ENCODE measurements at places on chromosomes 4 and X.

DNA sequence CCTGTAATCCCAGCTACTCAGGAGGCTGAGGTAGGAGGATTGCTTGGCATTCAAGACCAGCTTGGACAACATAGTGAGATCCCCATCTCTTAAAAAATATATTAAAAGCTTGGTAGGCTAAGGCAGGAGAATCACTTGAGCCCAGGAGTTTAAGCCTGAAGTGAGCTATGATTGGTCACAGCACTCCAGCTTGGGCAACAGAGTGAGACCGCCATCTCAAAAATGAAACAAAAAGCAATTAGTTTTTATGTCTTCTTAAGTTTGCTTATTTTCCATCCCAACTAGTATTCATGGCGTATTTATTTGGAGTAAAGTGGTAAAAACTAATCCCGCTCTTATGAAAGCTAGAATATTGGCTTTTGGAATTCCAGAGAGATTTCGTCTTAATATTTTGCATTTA, 25.4 kb upstream of the PDE5A start:
- DNase-seq = no peak

DNA sequence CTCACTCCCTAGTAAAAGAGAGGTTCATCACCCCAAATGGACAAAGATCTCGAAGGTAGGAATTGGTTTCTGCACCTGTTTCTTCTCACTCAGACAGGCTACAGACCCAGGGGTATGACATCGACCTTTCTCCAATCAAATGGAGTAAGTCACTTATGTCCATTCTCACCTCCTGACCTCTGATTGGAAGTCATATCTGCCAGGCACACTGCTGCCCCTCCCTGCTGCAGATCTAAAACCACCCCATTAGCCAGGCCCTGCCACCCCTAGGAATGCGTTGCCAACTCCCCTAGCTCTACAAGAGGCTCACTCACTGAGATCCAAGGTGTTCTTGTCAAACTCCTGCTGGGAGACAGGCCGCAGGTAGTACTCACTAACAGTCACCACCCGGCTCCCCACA, 6.8 kb downstream of the GPKOW start:
- DNase-seq = no peak

DNA sequence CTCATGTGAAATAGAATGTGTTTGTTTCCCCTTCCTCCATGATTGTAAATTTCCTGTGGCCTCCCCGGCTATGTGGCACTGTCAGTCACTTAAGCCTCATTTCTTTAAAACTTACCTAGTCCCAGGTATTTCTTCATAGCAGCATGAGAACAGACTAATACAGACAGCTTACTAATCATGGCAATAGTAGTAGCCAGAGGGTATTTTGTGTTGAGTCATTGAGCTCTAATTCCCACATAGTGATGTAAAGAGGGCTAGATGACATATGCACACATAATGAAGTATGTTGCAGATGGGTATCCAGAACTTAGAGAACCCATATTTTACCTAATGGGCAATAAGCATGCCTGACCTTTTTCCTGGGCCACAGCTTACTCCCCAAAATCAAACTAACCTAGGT, 1197.2 kb downstream of the PCDH7 start:
- DNase-seq = no peak

DNA sequence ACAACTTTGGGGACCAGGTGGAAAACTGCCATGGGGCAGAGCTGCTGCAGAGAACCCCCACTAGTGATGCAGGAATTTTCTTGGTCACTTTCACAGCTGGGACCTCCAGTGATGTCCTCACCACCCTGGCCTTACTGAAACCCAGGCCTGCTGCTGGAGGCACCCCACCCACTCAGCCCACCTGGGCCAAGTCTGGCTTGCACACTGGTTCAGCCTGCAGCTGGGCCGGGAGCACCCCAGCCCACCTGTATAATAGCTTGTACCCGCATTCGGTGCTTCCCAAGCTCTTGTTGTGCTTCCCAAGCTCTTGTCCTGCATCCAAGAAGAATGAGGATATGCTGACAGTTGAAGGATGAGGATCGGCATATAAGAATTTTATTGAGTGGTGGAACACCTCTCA, 86.4 kb upstream of the ZMAT1 start:
- DNase-seq = no peak

DNA sequence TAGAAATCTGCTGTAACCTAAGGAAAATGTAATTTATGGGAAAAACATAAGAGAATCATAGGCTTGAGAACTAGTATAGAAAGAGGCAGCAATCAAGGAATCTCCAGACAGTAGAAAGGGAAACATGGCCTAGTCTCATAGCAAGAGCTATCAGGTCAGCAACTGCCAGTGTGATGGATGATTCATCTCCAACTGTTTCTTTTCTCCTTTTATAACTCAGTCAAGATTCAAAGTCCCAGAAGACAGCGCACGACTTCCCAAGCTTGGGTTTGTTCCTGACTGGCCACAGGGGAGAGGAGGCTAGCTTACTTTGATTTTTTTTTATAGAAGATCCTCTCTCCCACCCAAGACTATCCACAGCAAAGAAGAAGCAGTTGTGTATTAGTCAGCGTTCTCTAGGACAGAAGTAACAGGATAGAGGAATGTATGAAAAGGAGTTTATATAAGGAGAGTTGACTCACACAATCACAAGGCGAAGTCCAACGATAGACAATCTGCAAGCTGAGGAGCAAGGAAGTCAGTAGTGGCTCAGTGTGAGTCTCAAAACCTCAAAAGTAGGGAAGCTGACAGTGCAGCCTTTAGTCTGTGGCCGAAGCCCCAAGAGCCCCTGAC, 181.5 kb downstream of the GC start:
- DNase-seq = no peak

DNA sequence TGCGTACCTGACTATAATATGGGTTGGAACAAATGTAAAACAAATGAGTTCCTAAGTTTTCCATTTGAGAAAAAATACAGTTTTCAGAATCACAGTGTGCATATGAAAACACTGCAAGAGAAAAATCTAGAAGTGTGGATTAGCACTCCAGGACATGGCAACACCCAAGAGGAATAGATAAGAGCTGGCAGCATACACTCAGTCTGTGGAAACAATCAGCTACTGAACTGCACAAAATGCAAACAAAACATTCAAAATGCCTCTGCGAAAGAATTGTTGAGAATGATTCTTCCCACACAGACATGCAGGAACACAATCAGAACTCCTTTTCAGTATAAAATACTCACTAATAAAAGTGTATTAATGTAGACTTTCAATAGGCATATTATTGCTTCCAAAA, 39.9 kb downstream of the ATP8A1 start:
- no peak for DNase-seq

DNA sequence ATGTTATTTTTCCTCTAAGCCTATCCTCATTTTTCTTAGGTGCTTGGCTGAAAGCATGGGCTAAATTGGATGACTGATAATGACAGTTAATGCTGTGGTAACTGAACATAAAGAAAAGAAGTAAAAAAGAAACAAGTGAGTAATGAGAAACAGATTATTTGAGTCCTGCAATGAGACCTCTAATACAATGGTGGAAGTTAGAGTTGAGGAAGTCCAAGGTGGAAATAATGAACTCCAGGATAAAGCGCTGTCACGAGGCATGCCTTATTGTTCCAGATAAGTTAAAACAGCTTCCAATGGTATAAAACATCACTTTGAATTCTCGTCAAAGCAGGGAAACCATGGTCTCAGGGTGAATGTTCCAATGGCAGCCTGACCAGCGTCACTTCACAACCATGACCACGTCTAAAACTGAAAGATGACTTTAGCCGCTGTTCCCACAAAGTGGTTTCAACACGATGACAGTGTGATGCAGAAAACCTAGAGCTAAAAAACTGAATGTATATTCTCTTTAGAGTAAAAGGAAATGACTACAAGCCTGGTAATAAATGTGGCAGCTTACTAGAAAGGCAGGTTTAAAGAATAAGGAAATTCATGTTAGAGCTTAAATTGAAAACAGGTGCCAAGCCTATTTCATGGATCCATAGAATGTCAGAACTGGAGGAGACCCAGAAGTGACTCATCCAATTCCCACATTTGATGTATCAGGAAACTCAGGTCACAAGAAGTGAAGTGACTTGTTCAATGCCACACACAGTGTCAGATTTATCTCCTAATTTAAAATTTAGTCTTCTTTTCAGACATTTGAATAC, 202.6 kb upstream of the GYPA start:
- no peak for DNase-seq

- no peak for DNase-seq
Observed at GRCh38 chr4:31111790-31112189, 391.6 kb downstream of the PCDH7 start.

DNA sequence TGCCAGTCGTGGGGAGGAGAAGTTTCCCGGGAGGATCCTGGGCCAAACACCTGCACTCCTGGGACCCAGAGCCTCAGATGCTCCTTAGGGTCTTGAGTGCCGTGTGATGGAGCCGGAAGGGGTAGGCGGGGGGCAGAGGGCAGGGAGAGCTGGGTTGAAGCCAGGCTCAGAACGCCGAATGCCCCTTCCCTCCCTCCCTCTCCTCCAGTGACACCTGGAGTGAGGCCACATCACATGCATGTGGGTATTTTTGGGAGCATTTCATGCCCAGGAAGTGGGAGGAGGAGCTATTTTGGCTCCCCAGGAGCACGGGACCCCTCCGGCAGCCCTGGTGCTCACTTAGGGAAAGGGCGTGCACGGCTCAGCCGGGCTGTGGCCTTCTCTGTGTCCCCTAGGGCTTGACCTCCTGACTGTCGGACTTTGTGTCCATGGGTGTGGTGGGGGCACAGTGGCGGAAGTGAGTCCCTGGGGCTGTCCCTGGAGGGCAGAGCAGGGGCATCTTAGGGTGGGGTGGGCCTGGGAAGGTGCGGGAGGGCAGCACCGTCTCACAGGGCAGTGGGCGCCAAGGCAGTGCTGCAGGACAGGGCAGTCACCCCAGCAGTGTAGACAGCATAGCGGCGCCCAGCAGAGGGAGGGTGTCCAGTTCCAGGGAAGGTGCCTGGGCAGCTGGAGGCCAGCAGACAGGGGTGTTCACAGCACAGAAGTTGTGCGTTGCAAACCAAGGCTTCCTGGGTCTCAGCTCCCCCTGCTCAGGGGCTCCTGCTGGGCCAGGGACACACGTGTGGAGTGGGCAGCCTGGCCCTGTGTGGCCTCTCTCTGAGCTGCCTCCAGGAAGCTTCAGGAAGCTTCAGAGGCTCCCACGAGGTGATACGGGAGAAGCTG, 4.9 kb upstream of the CPLX1 start:
- no peak for DNase-seq

DNA sequence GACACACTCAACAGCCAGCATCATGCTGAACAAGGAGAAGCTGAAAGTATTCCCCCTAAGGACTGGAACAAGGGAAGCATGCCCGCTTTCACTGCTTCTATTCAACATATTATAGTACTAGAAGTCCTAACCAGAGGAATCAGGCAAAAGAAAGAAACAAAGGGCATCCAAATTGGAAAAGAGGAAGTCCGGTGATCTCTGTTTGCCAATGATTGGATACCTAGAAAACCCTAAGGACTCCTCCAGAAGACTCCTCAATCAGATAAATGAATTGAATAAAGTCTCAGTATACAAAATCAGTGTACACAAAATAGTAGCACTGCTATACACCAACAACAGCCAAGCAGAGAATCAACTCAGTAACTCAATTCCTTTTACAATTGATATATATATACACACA, 44.8 kb downstream of the ARFIP1 start:
- DNase-seq = no peak

- no peak for DNase-seq
Observed at GRCh38 chr4:167578906-167579305, 344.6 kb upstream of the SPOCK3 start.

DNA sequence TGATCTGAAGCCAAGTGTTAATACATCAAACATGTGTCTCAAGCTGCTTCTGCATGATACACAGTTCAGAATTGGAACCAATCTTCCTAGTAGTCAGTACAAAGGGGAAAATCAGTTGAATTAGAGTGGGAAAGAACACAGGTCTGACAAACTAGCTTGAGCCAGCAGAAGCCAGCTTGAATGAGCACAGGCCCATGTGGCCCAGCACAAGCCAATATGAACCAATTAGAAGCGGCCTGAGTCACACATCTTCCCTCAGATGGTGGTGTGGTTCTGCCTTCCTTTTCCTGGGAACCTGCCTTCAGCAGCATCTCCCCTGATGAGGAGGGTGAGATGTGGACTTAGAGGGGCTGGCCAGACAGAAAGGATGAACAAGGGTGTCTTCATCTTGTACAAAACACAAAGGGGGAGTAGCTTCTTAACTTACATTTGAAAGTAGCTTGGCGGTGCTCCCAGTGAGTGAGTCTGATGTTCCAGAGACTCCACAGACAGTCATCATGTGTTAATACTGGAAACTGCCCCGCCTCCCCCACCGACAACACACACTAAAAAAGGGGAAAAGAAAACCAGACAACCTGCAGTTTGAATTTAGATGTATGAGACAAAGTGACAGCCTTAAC, 72.0 kb downstream of the FRMPD4 start:
- no peak for DNase-seq

DNA sequence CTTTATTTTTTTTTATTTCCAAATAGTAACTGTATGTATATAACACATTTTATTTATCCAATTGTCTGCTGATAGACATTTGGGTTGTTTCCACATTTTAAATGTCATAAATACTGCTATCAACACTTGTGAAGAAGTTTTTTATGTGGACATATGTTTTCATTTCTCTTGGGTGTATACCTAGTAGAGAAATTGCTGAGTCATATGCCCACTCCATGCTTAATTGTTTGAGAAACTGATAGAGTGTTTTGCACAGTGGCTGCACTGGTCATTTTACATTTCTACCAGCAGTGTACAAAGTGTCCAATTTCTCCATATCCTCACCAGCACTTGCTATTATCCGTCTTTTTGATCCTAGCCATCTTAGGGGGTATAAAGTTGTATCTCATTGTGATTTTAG, 567.8 kb downstream of the GBA3 start:
- no peak for DNase-seq

- DNase-seq = no peak
Observed at GRCh38 chr4:102501447-102501696, 213 bp downstream of the NFKB1 start.

DNA sequence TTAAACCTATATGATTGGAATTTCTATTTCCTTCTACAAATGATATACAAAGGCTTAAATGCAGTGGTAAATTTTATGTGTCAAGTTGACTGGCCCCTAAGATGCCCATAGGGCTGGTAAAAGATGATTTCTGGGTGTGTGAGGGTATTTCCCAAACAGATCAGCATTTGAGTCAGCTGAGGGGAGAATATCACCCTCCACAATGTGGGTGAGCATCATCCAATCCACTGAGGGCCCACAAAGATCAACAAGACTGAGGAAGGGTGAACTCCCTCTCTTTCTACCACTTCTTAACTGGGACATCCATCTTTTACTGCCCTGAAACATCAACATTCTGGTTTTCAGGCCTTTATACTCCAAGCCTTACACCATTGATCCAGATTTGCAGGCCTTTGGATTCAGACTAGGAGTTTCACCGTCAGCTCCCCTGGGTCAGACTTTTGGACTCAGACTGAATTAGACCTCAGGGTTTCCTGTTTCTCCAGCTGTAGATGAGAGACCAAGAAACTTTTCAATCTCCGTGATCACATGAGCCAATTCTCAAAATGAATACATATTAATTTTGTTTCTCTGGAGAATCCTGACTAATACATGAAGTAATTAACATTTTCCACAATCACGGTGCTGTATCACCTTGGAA, 1020.7 kb upstream of the SLIT2 start:
- no peak for DNase-seq

DNA sequence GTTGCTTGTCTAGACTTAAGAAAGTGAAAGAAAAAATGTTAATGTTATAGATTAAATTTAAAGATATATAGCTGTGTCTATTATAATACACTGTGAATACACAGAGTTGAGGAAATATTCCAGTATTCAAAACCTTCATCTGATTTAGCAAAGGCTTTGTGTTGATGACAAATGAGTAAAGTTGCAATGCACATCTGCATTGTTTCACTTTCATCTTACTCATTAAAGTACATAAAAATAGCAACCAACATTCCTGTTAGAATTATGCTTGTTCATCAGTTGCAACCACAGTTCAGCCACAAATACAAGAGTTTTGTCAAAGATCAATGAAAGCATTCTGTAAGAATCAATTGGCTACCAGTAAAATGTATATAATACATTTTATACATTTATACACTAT, 346.4 kb upstream of the SLC7A11 start:
- DNase-seq = no peak

Data from iPS DF 6.9 (cell line).